Effector CD4-positive, alpha-beta T cell (primary cell): ENCODE measurements at places on chromosomes 1 and 21.

GRCh38 chr1:64539781-64540218, 69.9 kb downstream of the CACHD1 start:
- no peak for DNase-seq

GRCh38 chr1:68442006-68442405, 7.7 kb downstream of the RPE65 start:
- no peak for DNase-seq

DNA sequence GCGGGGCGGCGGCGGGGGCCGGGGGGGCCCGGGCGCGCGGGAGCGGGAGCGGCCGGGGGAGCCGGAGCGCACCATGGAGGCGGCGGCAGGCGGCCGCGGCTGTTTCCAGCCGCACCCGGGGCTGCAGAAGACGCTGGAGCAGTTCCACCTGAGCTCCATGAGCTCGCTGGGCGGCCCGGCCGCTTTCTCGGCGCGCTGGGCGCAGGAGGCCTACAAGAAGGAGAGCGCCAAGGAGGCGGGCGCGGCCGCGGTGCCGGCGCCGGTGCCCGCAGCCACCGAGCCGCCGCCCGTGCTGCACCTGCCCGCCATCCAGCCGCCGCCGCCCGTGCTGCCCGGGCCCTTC, 546 bp downstream of the SKI start:
- DNase-seq: no peak

DNA sequence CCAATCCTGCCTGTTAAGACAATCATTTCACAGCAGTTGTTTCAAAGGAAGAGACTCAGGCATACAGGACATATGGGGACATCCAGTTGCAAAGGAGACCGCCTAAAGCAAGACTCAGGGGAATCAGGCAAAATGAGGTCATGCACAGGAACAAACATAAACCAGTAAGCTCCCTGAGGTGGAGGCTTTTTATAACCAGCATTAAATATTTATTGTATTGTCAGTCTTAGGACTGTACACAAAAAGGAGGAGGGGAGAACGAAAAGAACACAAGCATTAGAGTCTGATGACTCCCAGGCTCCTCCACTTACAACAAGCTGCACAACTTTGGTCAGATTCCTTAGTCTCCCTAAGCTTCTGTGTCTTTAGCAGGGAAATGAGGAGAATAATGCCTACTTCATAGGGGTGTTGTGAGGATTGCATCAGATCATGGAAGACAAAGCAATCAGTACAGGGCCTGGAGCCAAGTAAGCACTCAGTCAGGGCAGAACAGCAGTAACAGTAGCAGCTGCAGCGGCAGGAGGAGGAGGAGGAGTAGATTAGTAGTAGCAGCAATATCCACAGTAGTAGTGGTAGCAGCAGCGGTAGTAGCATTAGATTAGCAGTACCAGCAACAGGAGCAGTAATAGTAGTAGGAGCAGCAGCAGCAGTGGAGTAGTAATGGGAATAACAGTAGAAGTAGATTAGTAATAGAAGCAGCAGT, 54.2 kb upstream of the SPATA6 start:
- no peak for DNase-seq

GRCh38 chr1:4689941-4690635, 35.7 kb downstream of the AJAP1 start:
- no peak for DNase-seq

GRCh38 chr1:79679916-79680315, 673.4 kb upstream of the ADGRL4 start:
- no peak for DNase-seq

DNA sequence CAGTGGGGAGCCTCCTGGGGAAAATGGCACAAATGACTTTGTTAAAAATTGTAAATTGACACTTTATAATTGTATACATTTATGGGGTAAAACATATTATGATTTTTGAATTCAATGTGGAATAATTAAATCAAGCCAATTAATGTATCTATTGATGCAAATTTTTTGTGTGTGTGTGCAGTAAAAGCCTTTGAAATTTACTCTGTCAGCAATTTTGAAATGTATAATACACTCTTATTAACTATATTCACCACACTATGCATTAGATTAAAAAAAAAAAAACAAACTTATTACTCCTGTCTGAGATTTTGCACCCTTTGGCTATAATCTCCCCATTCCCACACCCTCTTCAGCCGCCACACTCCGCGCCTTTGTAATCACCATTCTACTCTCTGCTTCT, 119.2 kb downstream of the S1PR1 start:
- no peak for DNase-seq

DNA sequence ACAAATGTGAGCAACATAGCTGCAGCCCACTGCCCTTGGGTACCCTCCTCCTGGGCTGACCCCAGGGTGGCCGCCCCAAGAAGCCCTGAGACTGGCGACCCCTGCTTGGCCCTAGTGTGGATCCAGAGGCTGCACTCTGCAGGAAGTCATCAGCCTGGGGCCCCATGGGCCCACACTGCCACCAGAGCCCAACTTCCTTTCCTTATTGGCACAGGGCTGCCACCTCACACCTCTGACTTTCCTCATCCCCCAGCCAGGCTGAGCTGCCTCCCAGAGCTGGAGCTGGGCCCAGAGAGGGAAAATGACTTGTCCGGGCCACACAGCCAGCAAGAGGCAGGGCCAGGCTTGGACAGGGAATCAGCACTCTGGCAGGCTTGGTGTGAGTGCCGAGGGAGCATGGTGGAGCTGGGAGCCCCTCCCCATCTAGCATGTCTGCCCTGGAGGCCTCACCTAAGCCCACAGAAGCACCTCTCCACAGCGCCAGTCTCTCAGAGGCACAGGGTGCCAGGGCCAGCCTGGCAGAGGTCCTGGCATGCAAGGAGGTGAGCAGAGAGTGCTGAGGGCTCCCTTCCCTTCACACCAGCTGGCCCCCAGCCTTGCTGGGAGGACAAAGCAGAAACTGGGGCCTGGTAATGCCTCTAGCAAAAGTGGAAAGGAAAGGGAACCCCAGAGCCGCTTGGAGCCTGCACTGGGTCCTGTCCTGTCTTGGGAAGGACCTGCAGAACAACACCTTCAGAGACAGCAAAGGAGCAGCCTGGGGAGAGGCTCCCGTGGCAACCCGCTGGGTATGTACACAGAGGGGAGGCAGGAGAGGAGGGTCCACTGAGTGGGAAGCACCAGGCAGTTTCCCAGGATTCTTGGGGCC, 3.2 kb downstream of the RAP1GAP start:
- no peak for DNase-seq

GRCh38 chr1:98884864-98885263, 119.8 kb downstream of the PLPPR5 start:
- DNase-seq: no peak

DNA sequence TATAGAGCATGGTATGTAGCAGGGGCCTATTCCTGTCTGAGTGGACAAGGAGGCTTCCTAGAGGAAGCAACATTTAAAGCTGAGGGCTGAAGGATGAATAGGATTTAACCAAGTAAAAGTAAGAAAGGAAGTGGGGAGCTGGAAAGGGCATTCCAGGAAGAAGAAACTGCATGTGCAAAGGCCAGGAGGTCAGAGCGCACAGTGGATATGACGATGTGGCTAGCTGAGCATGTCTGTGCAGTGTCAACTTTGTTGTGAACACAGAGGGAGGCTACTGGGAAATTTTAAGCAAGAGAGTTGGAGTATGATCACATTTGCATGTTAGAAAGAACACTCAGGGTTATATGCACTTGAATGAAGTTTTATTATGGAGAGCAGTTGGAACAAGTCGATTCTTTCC, 28.6 kb upstream of the JUN start:
- DNase-seq: no peak

DNA sequence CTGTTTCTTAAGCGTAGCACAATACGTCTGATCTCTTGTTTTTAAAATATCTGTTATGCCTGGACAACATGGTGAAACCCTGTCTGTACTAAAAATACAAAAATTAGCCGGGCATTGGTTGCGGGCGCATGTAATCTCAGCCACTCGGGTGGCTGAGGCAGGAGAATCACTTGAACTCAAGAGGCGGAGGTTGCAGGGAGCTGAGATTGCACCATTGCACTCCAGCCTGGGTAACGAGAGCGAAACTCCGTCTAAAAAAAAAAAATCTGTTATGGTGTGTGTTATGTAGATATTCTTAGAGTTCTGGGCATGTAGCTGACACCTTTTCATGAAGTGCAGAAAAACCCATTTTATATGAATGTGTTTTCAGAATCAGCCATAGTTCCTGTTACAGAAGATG, 38.2 kb downstream of the RABGAP1L start:
- DNase-seq: no peak

DNA sequence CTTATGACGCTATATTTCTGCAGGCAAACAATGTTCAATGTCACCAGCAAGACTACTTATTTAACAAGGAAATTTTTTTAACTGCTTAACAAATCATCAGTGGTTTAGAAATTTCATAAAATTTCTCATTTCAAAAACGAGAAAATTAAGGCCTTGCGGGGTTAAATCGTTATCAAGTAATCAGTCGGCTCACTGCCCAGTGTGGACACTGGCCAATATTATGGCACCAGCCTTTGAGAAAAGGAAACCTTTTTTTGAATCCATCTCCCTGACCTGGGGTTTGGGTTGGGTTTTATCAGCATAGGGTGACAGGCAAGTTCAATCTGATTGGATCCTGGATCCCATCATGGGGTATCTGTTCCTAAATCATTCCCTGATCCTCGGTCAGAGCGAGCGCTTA, 461.2 kb downstream of the SETD4 start:
- DNase-seq: no peak

DNA sequence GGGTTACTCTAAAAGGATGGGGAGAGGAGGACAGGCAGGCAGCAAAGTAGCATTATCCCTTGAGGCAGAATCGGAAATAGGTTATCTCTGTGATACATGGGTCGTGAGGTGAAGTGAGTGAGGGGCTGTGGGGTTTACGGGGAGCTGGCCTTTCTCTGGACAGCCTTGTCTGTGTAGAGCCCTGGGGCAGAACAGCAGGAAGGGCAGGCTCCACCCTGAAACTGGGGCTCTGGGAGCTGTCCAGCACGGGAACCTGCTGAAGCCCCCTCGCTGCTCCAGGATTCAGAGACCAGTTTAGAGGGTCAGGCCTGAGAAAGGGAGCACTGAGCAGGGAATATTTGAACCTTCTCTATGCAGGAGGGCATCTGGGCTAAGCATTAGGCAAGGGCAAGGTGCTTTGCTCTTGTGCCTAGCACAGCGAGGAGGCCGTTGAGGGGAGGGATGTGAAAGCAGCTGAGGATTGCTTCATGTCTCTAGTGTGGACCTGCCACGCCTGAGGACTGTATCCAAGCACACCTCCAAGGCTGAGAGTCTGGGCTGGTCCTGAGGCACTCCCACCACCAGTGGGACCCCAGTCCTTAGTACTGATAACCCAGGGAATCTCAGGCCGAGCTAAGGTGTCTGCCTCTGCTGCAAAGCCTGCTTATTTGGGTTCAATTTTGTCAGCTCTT, 55.8 kb downstream of the NAV1 start:
- DNase-seq: no peak

DNA sequence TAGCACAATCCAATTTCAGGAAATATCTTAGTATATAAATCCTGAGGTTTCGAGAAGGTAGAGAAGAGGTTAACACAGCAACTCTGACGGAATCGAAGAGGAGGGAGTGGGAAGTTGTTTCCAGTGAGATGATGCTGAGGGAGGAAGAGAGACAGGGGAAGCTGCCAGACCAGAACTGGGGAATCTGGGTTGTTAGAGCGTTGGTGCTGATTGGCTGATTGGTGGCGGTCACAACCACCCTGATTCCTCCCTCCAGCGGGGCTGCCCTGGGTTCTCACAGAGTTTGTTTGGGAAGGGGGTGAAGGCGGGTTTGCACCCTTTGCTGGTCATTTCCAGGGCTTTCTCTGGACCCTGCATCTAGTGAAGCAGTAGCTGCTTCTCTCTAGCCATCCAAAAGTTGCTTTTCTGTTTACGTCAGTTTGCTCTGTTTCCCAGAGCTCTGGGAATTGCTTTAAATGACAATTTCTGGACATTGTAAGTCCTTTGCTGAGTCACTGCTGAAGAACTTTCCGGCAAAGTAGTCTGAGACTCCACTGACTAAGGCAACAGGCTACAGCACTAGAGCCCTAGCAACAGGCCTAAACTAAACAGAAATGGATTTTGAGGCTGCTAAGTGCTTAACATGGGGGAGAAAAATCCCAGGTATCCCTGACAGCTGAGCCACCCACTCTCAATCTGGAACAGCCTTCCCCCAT, 90.1 kb downstream of the TENT5C start:
- DNase-seq: no peak

DNA sequence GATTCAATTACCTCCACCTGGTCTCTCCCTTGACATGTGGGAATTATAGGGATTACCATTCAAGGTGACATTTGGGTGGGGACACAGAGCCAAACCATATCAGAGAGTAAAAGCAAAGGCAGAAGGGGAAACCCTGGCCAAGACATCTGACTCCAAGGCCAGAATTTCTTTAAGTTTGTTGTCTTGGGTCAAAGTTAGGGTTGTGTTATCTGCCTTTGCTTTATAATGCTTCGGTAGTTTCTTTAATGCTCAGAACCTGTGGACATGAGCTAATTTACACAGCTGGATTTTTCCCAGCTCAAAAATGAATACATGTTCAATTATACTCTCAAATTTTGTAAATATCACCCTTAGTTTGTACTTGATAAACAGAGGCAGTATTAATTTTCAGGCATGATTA, 1074.4 kb downstream of the ADGRL2 start:
- no peak for DNase-seq

GRCh38 chr1:150976879-150977694, 2.5 kb upstream of the CERS2 start:
- DNase-seq: peak; percentile 67

GRCh38 chr1:109818988-109819764, 55.5 kb upstream of the EPS8L3 start:
- DNase-seq: no peak

- no peak for DNase-seq
Observed at GRCh38 chr1:200454425-200454824, 44.6 kb upstream of the ZNF281 start.

GRCh38 chr1:161970633-161971032, 53.0 kb downstream of the OLFML2B start:
- DNase-seq: no peak

- no peak for DNase-seq
Observed at GRCh38 chr1:35980090-35980489, 49.2 kb downstream of the AGO3 start.

GRCh38 chr1:55484173-55484572, 269.0 kb upstream of the USP24 start:
- DNase-seq: no peak

DNA sequence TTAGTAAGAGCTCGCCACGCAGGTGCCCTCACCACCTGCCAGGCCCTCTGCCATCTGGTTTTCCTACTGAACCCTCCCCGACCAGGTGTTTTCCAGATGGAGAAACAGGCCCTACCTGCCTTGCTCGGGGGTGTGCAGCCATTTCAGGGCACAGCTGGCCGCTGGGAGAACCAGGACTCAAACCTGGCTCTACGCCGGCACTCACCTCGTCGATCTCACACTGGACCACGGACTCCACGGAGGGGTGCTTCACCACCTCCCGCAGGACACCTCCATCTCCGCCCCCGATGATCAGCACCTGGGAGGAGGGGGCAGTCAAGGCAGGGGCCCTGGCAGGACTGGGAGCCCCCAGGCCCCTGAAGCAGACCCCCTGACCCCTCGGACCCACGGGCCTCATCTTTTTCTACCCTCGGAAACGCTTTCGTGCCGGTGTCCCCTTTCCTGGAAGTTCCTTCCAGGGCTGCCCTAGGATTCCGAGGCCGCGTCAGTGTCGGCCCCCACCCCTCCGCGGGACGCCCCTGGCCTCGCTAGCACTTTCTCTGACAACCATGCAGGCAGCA, 1.1 kb downstream of the SRM start:
- no peak for DNase-seq
